ENCODE measurements at places on chromosomes 5 and 9. TPM values are rescaled to one million over a fixed set of nuclear protein-coding genes. Genes with fewer than 3 reads are reported as not detected.

The OMD gene
- total RNA-seq: 1.9 TPM

The CCL19 gene
- total RNA-seq: not detected

The DNAI1 gene
- total RNA-seq: not detected

The GLRA1 gene
- not detected for total RNA-seq

The ELAVL2 gene
- under 0.01 TPM for total RNA-seq

The MCTP1 gene
- 0.23 TPM for total RNA-seq

The CATSPER3 gene
- not detected for total RNA-seq

The CCDC127 gene
- 3.5 TPM for total RNA-seq

The FUT7 gene
- total RNA-seq: not detected

The ST6GALNAC4 gene
- 22.9 TPM for total RNA-seq

The CCDC192 gene
- not detected for total RNA-seq

The NKD2 gene
- total RNA-seq: 0.70 TPM

The IFNK gene
- not detected for total RNA-seq

The HACD4 gene
- total RNA-seq: 1.4 TPM

All from smooth muscle cell of the coronary artery (primary cell).